ENCODE measurements at places on chromosomes 2 and 18.

GRCh38 chr2:161063157-161063945, 96.9 kb upstream of the TANK start:
- peak; percentile 61 for DNase-seq

DNA sequence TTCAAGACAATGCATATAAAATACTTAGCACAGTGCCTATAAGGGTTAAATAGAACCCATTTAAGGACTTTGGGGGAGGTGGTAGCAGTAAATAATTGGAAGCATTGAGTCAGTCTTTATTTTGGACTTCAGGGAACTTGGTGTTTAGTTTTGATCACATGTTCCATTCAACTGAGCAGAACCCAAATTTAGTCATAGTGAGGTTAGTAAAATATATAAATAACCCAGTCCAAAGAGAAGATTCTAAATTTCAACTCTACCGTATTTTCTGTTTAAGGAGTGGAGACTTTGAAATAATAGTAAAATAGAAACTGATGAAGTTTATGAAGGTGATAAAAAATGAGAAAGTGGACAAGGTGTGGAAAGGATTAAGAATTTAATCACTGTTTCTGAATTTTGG, 19.7 kb downstream of the TWSG1 start:
- no peak for DNase-seq

GRCh38 chr2:212015588-212015987, 523.0 kb downstream of the ERBB4 start:
- no peak for DNase-seq

- no peak for DNase-seq
Observed at GRCh38 chr2:37770797-37771196, 99.4 kb upstream of the CDC42EP3 start.
